Posterior vena cava (tissue), 2 donors: ENCODE measurements at places on chromosomes 5 and 9. TPM values are rescaled to one million over a fixed set of nuclear protein-coding genes. Genes with fewer than 3 reads are reported as not detected.

DNA sequence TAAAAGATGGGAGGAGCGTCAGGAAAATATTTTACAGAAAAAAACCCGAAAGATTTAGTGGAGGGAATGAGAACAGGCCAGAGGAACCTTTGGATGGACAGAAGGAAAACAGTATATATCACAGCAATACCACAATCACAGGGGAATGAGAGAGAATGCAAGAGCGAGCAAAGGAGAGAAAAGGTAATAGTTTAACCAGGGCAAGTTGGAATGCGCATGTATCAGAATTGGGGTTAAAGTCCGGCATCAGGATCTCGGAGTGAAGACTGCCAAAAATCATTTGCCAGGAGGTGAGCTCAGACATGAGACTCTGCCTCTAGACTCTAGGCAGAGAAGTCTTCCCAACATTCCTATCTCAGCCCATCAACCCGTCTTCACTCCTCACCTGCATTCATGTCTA lies 36.8 kb downstream of the PCDHGC5 start:
- DNase-seq: no peak

- DNase-seq: no peak
These were observed 2.0 kb upstream of the AJM1 start for GRCh38 chr9:136840140-136840876.

DNA sequence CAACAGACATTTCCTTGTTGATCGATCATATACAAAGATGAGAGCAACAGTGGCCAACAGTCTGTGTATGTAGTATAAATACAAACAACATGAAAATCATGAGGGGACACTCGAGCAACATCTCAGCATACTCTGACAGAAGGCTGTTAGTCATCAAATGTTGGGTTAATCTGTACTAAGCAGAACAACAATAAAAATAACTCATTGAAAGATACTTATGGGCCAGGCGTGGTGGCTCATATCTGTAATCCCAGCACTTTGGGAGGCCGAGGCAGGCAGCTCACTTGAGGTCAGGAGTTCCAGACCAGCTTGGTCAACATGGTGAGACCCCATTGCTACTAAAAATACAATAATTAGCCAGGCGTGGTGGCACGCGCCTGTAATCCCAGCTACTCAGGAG lies 67.3 kb downstream of the SCAI start:
- DNase-seq: no peak

DNA sequence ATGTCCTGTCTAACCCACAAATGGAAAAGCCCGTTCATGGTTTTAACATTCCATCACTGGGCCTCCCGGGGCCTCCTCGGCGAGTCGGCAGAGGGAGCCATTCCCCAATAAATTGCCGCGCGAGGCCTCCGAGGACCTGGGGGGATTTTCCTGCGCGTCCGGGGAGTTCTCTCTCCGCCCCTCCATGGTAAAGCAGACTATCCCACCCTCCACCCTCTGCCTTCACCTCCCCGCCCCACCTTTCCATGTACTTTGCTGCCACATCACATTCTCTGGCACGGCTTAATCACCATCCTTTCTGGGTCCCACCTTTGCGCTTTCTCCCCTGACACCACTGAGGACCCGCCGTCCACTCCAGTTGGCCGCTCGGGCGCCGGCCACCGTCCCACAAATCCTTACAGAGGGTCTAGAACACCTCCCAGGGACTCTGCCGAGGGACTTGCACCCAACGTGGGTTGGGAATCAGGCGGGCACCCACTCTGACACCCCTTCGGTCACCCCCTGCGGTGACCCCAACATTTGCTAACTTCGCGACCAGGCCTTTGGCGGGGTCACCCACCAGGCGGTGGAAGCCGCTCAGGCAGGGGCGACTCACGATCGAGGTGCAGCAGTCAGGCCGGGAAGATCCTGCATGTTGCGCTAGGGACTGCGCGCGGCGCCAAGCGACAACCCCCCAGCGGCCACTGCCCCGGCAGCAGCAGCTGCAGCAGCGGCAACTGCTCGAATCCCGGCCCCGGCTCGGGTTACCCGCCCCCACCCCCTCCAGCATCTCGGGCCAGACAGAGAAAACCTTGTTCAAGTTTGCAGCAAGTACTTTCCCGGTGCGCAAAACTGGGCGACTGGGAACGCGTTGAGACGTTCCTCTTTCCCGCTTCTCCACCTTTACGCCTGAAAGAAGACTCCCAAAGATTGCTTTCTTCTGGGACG lies at the start of gene MEGF10:
TSS of gene MEGF10 (plus strand) at position 778 of the 927 bp plus-strand sequence. CDS start 40,513 bp downstream, outside the sequence.
- peak; percentile 81 for DNase-seq

DNA sequence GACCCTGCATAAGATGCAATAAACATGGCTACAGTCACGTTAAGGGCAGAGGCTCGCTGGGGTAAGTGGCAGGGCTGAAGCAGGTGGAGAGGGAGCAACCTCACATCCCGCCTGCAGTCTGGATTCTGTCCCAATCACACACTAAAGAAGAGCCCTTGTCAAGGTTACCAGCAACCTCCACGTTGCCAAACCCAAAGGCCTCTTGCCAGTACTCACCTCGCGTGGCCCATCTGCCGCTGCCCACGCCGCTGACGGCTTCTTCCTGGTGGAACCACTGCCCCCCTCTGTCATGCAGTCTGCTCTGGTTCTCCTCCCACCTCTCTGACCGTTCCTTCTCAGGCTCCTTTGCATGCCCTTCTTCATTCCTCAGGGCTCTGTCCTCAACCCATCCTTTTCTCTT lies 8.8 kb downstream of the AQP7 start:
- DNase-seq: no peak

The PDGFRB gene
- total RNA-seq: 394 TPM

The GABRG2 gene
- not detected for total RNA-seq

DNA sequence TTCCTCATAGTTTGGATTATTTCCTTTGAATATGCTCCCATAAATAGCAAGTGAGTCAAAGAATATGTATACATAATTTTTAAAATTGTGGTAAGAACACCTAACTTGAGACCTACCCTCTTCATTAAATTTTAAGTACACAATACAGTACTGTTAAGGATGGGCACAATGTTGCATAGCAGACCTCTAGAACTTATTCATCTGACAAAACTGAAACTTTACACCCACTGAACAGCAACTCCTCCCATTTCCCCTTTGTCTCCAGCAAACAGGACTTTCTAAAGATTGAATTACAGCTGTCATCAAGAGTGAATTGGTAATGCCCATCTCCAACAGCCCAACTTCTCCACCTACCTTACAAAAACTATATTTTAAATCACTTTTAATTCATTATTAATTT lies 388.9 kb downstream of the HTR1A start:
- DNase-seq: no peak

- DNase-seq: no peak
These were observed 1.2 kb upstream of the TBCA start for GRCh38 chr5:77777281-77777892.

GRCh38 chr5:43555895-43556606 lies 826 bp downstream of the PAIP1 start:
- DNase-seq: peak; percentile 86

- no peak for DNase-seq
These were observed 54.4 kb upstream of the CCDC112 start for GRCh38 chr5:115350894-115351293.

The RNF183 gene
- not detected for total RNA-seq

GRCh38 chr9:132351404-132352045 lies 3.3 kb downstream of the SETX start:
- no peak for DNase-seq

The GDA gene
- total RNA-seq: not detected

DNA sequence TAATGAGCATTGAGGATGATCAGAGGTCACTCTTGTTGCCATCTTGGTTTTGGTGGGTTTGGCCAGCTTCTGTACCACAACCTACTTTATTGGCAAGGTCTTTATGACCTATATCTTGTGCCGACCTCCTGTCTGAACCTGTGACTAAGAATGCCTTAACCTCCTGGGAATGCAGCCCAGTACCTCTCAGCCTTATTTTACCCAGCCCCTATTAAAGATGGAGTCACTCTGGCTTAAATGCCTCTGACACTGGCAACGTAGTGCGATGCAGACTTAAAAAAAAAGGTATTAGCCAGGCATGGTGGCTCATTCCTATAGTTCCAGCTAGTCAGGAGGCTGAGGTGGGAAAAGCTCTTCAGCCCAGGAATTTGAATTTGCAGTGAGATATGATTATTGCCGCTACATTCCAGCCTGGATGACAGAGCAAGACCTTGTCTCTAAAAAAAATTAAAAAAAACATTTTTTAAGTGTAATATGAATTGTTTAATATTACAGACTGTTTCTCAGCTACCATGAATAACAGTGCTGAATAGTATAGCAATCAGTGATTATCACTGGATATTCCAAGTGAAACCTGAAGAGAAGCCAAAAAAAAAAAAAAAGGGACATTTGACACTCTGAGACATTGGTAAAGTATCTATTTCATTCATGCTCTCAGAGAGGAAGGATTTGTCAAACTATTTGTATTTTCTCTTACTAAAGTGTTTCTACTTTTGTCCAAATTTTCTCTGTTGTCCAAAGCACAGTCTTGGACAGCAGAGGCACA lies 18.3 kb upstream of the STOM start:
- no peak for DNase-seq

- DNase-seq: no peak
These were observed 33.4 kb downstream of the ARHGAP26 start for GRCh38 chr5:142803428-142804125.

- no peak for DNase-seq
These were observed 93.9 kb downstream of the ZSWIM6 start for GRCh38 chr5:61425918-61426317.

DNA sequence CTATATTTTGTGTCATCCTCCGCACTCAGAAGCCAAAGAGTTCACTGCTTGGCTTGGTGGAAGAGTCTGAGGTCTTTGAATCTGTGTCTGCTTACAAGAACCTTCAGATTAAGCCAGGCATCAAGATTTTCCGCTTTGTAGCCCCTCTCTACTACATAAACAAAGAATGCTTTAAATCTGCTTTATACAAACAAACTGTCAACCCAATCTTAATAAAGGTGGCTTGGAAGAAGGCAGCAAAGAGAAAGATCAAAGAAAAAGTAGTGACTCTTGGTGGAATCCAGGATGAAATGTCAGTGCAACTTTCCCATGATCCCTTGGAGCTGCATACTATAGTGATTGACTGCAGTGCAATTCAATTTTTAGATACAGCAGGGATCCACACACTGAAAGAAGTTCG lies 19.2 kb downstream of the TIGD6 start:
- no peak for DNase-seq

The AP3B1 gene
- total RNA-seq: 37.0 TPM

The CXXC5 gene
- 48.9 TPM for total RNA-seq

- DNase-seq: no peak
These were observed 36.5 kb upstream of the CD180 start for GRCh38 chr5:67233075-67233474.

The ANKRD18A gene
- total RNA-seq: 0.14 TPM

DNA sequence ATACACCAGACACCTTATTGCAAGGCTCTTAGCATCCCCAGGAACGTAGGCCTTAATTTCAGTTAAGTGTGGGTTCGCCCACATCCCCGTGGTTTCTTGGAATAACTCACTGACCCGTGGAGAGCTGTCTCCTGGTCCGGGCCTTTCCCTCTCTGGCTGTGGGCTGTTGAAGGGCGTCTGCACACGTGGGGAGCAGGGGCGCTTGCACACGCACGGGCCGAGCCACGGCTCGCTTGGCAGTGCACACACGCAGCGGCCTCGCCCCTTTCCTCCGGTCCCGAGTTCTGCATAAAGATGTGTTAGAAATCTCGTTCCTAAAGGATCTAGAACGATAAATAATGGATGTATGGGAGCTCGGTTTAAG lies 141.9 kb downstream of the PBX3 start:
- no peak for DNase-seq

DNA sequence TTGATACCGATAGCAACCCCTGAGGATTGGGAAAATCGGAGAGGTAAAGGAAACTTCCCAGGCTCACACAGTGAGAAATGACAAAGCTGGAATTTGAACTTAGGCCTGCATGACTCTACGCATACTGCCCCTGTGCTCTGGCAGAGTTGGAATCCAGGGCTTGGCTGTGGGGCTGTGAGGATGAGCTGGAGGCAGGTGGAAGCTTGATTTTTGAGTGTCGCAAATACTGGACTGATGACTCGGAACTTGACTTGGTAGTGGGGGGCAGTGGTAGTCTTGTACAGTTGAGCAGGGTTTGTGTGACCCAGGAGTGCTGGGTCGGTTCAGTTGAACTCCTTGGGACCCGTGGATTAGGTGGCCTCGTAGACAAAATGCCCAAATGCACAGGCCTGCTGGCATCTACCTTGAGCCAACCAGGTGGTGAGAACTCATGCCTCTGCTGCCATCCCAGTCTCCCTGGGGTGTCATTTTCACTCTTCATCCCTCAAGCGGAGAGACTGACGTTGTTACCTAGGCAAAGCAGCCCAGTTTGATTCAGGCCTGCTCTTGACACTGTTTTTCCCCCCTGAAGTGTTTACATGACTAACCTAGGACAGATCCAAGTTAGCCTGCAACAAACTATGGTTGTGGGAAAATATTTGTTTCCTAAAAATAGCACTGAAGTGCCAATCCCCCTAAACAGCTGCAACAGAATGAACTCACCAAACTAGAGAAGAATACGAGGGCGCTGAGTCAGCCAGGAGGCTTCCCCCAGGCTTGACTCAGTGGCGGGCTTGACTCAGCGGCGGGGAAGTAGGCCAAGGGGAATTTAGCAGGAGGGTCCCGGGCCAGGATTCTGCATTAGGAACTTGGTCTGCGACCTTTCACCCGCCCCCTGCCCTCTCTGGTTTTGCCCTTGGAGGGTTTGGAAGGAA lies 45.7 kb upstream of the ORM1 start:
- peak; percentile 73 for DNase-seq

The BRD9 gene
- 28.6 TPM for total RNA-seq

DNA sequence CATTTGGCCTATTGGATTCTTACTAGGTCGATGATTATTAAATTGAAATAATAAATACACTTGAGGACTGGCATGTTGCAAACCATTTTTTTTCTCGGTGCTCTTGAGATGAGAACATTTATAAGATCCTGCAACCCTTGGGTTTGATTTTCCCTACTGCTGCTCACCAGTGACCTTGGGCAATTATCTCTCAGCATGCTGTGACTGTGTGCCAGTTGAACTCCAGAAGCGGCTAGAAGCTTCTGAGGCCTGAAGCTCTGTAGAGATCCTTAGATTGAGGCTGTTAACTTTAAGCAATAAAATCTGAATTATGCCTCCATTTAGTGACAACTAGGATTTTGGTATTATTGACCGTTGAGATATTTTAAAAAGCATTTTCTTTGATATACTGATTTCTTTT lies 489.8 kb downstream of the MAT2B start:
- no peak for DNase-seq

The MLANA gene
- total RNA-seq: not detected

GRCh38 chr5:138245717-138246116 lies 28.7 kb downstream of the GFRA3 start:
- DNase-seq: peak; percentile 41
